AG08395 (cell line): ENCODE measurements at places on chromosomes 2 and 18.
A peak's percentile ranks its signal among the peaks of the same experiment; 100 is the strongest.

- DNase-seq = no peak
These were observed 37.3 kb upstream of the MRPL19 start for GRCh38 chr2:75609334-75609689.

GRCh38 chr2:199509403-199509802 lies 51.7 kb upstream of the SATB2 start:
- no peak for DNase-seq

GRCh38 chr2:209424199-209424701 lies 403 bp downstream of the MAP2 start:
- DNase-seq = no peak

GRCh38 chr2:182642328-182642727 lies 73.7 kb upstream of the DNAJC10 start:
- DNase-seq = peak; percentile 35

- DNase-seq = no peak
These were observed 24.1 kb downstream of the GLI2 start for GRCh38 chr2:120759543-120760331.
